GM23338 (cell line): ENCODE measurements at places on chromosomes 2 and 18.

GRCh38 chr2:871175-871727 is 79.4 kb upstream of the SNTG2 start:
- no peak for DNase-seq

DNA sequence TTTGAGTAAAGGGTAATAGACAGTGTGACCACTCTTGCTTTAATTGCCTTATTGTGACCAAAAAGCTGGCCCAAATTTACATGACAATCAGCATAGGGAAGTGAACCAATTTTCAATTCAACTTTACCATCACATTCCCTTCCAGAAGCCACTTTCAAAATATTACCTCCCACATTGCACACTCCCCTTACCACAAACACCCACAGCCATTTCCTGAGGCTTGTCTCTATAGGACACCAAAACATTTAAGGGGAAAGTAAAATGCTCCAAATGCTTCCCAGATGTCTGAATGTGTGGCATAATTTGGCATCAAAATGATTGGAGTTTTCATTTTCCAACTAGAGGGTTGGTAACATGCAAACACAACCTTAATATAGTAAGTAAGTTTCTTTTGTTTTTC is 616.1 kb downstream of the SLC4A3 start:
- no peak for DNase-seq

DNA sequence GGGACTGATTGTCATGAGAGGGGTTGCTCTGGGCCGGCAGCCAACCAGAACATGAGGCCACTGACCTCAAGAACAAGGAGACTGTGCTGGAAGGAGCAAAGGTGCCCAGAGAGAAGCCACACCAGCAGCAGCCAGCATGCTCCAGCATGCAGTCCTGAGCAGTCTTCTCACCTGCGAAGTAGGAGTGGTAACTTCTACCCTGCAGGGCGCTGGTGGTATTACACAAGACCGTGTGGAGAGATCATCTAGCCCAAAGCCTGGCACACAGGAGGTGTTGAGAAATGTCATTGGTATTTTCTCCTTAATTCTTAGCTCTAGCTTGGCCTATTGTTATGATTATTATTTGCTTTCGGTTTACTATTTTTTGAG is 132.7 kb downstream of the TSN start:
- peak; percentile 82 for DNase-seq

DNA sequence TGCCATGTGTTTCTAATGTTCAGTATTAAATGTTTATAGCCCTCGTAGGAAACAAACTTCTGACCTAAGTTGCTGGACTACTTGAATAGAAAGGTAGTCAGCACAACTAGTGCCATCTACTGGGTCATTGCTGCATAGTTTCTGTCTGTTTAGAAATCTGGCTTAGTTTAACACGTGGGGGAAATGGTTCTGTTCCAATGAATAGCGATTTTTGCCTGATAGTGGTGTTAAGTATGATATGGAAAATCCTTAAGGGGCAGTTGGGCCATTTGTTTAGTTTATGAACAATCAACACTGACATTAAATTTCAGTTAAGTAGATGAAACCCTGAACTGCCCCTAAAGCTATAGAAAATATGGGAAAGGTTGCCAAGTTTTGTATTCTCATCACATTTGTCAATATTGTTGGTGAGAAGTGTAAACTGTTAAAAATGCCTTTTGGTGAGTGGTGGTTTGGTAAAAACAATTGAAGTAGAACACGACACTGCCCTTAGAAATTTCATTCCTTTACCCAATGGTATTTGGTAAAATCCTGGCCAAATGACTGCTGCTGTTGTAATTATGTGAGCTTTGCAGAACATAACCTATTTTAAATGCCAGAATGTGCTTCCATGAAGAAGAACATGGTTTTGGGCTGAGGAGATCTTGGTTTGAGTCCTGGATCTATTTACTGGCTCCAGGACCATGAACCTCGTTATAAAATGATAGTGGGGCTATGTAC is 13.2 kb downstream of the NABP1 start:
- peak; percentile 73 for DNase-seq

DNA sequence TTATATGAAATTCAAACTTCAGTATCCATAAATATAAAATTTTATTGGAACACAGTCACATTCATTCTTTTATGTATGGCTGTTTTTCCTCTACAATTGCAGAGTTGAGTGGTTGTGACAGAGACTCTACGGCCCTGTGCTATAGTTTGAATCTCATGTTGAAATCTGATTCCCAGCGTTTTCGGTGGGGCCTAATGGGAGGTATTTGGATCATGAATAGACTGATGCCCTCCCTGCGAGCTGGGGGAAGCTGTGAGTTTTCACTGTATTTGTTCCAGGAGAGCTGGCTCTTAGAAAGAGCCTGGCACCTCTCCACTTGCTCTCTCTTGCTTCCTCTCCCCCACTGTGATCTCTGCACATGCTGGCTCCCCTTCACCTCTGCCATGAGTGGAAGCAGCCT is 1.7 kb downstream of the PFN4 start:
- peak; percentile 63 for DNase-seq

- DNase-seq = no peak
These were observed 128.1 kb upstream of the AGAP1 start for GRCh38 chr2:235365743-235366142.

- DNase-seq = no peak
These were observed 53.5 kb upstream of the UBE2F start for GRCh38 chr2:237913193-237913917.

DNA sequence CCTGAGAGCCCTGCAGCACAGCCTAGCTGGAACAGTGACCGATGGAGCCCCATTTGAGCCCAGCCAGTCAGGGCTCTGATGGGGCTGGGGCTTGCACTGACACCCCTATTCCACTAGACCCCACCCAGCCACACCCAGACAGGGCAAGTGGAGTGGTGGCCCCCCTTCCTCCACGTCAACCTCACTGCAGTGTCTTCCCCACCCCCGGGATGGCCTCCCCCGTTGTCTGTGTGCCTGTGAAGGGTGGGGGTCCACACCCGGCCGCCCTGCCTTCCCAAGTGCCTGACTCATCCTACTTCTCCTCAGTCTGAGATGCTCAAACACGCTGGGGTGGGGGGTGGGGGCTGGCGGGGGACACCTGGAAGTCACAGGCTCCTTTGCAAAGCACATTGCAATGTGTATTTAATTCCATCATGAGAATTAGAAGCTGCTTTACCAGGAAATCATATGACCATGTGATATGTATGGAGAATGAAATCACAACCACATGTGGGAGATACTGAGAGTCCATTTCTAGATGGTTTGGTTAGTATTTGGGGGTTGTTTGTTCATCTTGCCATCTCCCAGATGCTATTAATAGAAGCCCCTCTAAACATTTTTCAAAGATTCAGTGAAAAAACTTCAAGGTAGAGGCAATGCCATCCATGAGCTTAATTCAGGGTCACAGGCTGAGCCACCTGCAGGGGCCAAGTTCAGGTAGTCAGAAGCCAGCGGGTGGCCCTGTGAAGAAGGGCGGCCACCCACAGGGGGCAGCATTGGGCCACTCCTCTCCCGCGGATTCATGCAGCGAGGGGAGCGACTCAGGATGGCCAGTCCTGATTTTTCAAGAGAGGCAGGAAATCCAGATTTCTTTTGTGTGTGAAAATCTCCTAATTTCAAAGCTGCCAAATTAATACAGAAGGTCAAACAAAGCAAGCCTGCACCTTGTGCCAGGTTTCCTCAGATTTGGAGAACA is 22.7 kb upstream of the GMPPA start:
- DNase-seq = peak; percentile 90

DNA sequence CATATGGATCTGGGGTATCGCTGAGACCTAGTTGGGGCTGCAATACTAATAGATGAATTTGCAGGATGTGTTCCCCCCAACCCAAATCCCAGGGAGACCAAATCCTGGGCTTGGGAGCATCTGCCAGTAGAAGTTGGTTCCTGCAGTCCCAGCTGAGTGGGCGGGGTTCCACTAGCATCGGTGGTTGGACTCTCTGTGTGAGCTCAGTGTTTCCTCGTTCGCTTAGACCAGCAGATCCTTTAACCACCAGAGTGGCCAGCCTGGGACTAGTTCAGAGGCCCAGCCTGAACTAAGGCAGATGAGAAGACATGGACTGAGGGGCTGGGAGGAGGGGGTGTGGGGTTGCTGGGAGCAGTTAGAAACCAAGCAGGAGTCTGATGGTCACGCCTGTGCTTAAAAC is 40.7 kb downstream of the PCARE start:
- DNase-seq = no peak

DNA sequence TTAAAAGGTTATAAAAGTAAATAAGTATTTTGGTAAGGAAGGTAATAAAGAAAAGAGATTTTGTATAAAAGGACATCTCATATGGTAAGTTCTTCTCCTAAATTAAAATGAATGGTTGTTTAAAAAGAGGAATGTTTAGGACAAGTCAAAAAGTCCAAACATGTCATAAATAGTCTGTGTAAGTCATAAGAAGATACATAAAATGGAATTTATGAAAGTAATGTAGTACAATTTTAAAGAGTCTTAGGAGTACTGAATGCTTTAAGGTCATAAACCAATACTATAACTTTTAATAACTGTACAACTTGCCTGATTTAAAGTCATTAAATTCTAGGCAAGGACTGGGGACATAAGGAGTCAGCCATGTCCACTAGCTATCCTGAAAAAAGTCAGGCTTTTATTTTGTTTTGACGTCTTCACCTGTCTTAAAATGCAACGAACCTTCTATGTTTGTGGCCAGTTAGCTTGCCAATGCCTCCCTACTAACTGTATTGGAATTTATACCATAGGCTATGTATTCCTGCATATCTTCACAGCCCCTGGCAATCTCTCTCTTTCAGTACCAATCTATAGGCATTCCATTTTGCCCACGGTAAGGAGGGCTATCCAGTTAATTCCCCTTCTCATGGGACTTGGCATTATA is 312.3 kb upstream of the LRRTM4 start:
- peak; percentile 41 for DNase-seq

- DNase-seq = no peak
These were observed 175.2 kb downstream of the METTL4 start for GRCh38 chr18:2396162-2396505.

DNA sequence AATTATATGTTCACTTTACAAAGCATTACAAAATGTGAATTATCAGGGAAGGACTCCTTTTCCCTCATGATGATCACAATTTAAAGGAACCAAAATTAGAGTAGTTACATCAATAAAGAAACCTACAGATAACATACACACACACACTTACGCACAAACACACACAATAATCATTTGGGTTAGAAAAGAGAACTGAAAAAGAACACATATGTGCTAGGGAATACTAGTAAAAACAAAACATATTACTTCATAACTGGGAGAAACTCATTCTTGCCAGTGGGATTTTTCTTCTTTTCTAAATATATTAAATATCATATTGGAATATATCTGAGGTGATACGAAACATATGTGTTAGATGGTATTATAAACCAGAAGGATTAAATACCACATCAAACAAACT is 42.3 kb downstream of the FIGN start:
- no peak for DNase-seq

DNA sequence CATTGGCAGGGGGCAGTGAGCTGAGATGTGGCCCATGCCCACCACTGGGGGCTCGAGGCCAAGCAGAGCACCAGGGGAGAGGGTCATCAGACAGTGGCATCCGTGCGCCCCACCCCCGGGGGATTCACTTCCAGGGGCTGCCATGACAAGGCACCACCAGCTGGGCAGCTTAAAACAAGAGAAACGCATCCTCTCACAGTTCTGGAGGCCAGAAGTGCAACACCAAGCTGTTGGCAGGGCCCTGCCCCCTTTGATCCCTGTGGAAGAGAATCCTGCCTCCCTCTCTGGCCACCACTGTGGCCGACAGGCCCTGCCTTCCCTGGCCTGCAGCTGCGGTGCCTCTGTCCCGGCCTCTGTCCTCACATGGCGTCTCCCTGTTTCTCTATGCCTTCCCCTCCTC is 187.7 kb upstream of the ID2 start:
- no peak for DNase-seq
